ENCODE measurements at places on chromosomes 6 and 20.

DNA sequence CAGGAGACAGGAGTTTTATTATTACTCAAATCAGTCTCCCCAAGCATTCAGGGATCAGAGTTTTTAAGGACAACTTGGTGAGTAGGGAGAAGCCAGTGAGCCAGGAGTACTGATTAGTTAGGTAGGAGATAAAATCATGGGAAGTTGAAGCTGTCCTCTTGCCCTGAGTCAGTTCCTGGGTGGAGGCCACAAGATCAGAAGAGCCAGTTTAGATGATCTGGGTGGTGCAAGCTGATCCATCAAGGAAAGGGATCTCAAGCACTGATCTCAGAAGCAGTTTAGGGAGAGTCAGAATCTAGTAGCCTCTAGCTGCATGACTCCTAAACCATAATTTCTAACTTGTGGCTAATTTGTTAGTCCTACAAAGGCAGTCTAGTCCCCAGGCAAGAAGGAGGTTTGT, 706.5 kb upstream of the MAP3K7 start:
- DNase-seq = no peak

DNA sequence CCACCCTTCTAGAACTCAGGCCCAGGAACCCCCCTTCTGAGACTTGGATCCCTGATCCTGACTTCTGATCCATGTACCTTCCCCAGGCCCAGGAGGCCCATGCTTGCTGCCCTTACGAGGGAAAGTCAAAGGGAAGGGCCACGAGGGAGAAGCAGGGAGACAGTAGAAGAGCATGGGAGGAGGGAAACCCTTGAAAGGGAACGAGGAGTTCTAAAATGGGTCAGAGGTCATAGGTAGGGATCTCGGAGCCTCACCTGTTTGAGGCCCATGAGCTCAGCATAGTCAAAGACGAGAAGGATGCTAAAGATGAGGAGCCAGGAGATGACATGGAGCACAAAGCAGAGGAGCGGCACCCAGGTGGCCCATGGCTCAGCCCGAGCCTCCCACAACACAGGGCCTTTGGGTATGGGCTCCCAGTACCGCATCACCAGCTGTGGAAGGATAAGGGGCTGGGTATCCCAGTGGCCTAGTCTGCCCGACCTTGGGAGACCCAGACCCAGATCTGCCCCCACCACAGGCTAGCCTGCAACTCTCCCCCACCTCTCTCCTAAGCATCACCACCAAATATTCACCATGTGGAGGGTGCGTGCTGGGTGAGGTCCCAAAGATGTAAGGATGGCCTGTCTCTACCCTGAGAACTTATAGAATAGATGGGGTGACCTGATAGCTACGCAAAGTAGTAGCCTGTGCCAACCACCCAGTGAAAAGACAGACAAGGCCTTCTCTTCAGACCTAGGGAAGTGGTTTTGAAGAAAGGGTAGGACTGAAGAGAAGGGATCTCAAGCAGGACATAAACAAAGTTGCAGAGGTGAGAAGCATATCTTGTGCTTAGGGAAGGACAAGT, 1.5 kb downstream of the NRM start:
- no peak for DNase-seq

DNA sequence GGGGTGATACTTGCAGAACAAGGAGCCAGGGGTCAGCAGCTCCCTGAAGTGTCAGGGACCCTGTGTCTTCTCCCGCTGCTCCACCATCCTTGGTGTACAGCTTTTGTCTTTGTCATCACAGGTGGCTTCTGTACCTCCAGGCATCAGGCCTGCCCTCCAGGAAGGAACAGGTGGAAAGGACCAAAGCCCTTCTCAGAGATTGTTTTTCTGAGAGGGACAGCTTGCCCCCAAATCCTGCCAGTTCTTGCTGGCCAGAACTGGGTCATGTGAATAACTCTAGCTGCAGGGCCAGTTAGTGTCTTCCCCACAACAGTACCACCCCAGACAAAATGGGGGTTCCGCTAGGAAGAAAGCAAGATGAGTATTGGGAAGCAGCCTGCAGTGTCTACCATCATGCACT, 31.4 kb downstream of the SNPH start:
- no peak for DNase-seq

DNA sequence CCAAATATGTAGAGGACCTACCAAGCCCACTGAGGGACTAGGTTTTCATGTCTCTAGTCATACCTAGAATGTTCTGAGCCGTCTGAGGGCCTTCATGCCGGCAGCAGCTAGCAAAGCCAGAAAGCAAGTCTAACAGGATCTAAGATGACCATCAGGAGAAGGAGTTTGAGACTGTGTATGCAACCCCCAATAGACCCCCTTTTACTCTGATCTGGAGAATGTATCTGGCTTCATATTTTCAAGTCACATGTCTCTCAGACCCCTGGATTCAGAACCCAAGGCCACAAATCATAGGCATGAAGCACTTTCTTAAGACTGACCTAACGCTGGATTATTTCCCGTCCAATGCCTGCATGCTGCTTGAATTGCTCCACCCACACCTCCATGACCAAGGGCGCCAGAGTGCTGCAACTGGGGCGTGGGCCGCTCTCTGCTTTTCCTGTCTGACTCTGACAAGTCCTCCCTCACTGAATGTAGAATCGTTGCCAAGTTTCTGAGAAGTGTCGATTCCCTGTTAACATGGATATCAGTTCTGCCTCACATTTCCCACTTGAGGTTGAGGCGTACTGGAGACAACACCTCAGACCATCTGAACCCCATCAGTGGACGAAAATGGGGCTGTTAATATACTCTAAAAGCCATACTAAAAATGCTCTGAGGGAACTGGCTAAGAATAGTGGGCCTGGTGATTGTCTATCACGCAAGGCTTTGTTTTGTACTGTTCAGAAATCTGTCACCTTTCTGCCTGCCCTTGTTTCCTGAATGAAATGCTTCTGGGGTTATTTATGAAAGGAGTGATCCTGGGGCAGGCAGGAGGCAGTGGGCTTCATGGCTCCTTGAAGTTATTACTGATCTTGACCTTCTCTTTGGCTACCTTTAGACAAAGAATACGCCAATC, 23.9 kb upstream of the ASXL1 start:
- no peak for DNase-seq

- DNase-seq = no peak
These were observed 68.8 kb upstream of the EPB41L1 start for GRCh38 chr20:36085686-36086267.

GRCh38 chr20:38579921-38580320, 1.1 kb upstream of the ADIG start:
- DNase-seq = no peak
